ENCODE measurements at places on chromosomes 7 and 10.

DNA sequence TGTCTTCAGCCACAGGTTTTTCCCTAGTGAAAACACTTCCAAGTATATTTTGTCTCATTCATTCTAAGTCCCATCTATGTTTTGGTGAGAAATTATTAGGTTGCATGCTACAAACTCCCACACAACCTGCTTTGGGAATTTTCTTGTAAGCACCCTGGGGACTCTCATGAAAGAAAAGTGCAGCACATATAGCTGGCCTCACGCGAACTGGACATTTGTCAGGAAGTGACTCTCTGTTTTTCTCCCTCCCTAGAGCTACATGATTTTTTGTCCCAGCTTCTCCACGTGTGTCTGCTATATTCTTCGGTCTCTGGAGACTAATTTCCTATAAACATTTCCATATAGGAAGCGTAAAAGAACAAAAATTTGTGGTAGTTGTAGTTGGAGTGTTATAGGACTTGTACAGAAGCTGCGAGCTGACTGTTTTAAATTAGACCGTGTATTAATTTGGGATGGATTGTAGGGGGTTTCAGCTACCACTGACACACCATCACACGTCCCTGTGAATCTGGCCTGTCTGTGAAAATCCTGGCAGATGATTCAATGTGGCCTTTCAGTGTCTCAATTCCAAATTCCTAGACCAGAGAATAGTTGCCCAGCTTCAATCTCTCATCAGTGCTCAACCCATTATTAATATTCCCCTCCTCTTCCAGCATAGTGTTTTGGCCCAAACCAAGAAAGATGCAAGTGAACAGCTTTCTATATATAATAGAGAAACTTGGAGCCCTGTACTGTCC, 40.2 kb downstream of the ARL4A start:
- DNase-seq, result no peak

DNA sequence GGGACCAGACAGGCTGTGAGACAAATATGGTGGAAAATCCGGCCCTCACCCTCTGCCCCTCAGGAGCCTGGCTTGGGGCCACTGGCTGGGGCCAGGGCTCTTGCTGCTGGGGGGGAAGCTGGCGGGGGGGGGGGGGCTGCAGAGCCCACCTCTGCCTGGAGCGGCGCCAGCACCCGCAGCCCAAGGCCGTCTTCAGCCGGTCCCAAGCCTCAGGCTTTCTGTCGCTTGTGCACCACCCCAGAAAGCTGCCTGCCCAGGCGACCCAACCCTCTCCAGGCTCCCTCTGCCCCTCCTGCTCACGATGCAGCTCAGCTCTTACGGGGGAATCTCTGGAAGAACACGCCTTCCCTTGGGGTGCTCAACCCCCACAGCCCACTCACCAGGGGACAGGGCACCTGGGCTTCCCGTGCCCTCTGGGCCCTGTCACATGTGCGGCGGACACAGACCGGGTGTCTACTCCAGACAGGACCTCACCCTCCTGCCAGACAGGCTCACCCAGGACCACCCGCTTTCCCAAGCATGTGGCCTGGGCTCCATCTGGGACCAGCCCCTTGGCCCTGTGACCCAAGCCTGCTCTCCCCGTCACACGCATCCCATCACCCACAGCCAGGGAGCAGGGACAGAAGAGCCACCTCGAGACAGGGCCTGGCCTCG, 43.9 kb downstream of the DPYSL4 start:
- no peak for DNase-seq

DNA sequence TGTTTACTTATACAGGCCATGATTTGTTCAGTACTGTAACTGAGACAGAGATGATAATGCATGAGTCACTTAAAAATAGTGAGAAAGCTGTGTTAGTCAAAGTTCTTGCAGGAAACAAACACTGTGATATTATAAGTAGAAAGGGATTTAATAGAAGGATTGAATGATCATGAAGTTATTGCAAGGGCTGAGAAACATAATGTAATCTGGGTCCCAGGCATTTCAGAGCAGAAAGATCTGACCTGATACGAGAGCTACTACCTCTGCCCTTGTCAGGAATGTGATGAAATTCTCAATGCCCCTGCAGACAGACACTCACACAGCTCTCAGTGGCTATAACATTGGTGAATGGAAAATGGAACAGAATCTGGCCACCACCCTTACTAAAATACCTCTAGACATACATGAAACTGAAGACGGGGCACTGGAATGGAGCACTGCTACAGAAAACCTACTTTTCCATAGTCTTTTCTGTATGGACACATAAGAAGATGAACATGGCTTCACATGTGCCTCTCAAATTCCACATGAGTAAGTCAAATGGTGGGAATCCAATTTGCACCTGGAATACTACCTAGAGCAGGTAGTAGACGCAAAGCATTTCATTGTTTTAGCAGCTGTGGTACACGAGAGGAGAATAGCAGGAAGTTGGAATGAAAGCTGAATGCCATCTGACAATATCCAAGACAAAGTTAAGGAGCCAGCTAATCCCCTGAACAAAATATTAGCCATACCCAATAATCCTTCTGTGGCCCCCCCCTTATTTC, 19.1 kb upstream of the VWDE start:
- no peak for DNase-seq

- DNase-seq, result no peak
These were observed 156.2 kb downstream of the LRRC4 start for GRCh38 chr7:127874951-127875608.
